SJSA1 (cell line): ENCODE measurements at places on chromosomes 5 and 9. TPM values are rescaled to one million over a fixed set of nuclear protein-coding genes. Genes with fewer than 3 reads are reported as not detected.
A peak's percentile ranks its signal among the peaks of the same experiment; 100 is the strongest.

DNA sequence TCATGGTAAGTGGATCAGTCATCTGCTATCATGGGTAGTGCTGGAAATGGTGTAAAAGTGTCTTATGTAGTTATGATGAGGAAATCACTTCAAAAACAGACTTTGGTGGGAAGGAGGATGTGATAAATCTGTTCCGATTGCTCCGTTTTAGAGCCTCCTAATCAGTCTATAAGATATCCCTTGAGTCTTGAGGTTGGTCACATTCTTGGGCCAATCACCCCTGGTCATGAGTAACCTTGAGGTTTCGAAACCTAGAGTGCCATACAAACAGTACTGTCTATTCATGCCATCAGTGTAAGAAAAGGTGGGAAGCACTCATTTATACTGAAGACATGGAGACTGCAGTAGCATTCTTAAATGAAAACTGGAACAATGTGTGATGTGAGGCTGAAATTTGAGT is 45.8 kb downstream of the LRRTM2 start:
- H3K27ac ChIP-seq: no peak overlapping the region
- DNase-seq: no peak
- peaks cover 9% of the 10 kb centered on the region; the same call in 1 of the 2 replicates for H3K4me1 ChIP-seq
- peaks cover 81% of the 10 kb centered on the region for H3K36me3 ChIP-seq
- no peak overlapping the region for H3K4me3 ChIP-seq

- DNase-seq: no peak
- H3K27ac ChIP-seq: no peak overlapping the region
- no peaks in the 10 kb centered on the region for H3K27me3 ChIP-seq
- no peaks in the 10 kb centered on the region for H3K4me1 ChIP-seq
- no peaks in the 10 kb centered on the region for H3K36me3 ChIP-seq
- no peak overlapping the region for H3K4me3 ChIP-seq
Observed at GRCh38 chr5:27091858-27092257, 53.5 kb upstream of the CDH9 start.

- H3K36me3 ChIP-seq: peaks cover 17% of the 10 kb centered on the region; the same call in 1 of the 2 replicates
- no peak for DNase-seq
- H3K4me3 ChIP-seq: no peak overlapping the region
Observed at GRCh38 chr5:140259500-140259899, 43.4 kb downstream of the PFDN1 start.

GRCh38 chr9:136093995-136094881 is 851 bp downstream of the NACC2 start:
- peak overlapping the region; percentile 72 for H3K4me3 ChIP-seq
- H3K27me3 ChIP-seq: no peaks in the 10 kb centered on the region
- DNase-seq: peak; percentile 71

- H3K27ac ChIP-seq: no peak overlapping the region
- H3K4me3 ChIP-seq: no peak overlapping the region
- no peaks in the 10 kb centered on the region for H3K27me3 ChIP-seq
- no peaks in the 10 kb centered on the region for H3K4me1 ChIP-seq
- no peaks in the 10 kb centered on the region for H3K36me3 ChIP-seq
Observed at GRCh38 chr5:179164331-179165311, 104.4 kb downstream of the ZNF354C start.

DNA sequence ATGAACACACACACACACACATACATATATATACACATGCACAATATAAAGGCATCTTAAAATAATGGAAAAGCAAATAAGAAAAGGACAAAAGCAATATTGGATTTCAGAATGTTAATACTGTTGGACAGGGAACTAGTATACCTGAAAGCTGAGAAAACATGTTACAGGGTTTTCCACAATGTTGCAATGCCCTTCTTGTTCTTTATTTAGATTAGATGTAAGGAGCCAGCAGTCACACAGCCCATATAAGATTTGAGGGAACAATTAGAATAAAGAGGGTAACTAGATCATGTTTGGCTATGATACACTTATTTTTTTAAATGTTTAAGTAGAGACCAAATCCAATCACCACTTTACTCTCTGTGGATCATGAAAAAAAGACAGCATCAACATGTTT is 61.7 kb downstream of the SH3TC2 start:
- DNase-seq: peak; percentile 26
- H3K4me3 ChIP-seq: no peak overlapping the region
- peak overlapping the region; percentile 85 for H3K27ac ChIP-seq
- no peaks in the 10 kb centered on the region for H3K36me3 ChIP-seq

- DNase-seq: no peak
- no peaks in the 10 kb centered on the region for H3K27me3 ChIP-seq
- H3K4me1 ChIP-seq: no peaks in the 10 kb centered on the region
- no peak overlapping the region for H3K27ac ChIP-seq
Observed at GRCh38 chr9:7286101-7286500, 513.5 kb downstream of the DMAC1 start.

DNA sequence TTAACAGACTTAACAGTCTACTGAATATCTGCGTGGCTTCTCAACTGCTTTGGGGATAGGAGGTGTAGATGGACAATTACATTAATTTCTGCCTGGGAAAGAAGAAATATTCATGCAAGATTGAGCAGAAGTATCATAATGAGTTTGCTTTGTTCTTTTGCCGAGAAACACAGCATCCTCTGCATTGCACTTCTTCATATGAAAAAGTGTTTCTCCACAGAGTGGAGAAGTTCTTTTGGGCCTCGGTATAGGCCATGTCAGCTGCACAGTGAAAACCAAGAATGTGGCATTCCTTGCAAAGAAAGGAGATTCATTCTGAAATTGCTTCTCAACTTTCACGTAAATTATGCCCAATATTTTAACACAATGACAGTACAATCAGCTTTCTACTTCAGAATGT is 17.6 kb upstream of the SNX2 start:
- no peak overlapping the region for H3K4me3 ChIP-seq
- no peak overlapping the region for H3K27ac ChIP-seq
- H3K4me1 ChIP-seq: peaks cover 22% of the 10 kb centered on the region
- H3K27me3 ChIP-seq: no peaks in the 10 kb centered on the region
- H3K36me3 ChIP-seq: no peaks in the 10 kb centered on the region

DNA sequence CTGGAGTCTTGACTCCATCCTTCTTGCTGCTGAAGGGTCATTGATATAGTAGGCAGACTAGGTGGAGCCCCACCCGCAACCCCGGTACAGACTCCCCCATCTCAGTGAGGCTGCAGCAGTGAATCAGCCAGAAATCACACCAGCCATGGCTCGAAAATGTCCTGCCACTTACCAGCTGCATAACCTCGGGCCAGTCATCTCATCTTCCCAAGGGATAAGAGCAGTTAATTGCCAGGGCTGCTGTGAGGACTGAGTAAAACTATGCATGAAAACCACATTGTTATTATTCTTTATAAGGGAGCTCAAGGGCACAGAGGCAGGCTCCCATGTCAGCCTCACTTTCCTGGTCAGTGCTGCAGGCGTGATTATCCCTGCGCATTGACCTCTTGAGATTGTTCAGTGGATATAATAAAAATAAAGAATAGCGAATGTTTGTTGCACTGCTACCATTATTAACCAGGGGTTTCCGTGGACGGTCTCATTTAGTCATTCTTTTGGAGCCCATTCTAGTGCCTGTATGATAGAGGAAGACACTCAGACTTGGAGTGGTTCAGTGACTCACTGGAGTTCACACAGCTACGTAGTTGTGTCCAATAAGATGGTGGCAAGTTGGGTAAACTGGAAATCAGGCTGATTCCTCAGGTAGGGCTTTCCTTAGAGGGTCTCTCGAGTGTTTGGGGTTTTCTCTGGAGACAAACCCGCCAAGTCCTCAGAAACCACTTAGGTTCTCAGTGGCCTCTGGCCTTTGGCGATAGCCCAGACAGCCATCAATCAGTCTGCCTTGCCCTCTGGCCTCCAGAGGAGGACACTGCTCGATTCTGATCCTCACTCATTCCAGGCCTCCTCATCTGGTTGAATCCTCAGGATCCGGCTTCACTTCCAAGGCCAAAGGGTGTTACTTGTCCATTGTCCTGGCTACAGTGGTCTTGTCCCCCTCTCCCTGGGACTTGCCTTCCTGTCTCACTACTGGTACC is 39.9 kb downstream of the COL15A1 start:
- peak overlapping the region; percentile 26; the same call in 1 of the 2 replicates for H3K27ac ChIP-seq
- H3K4me1 ChIP-seq: peaks cover 31% of the 10 kb centered on the region
- no peak overlapping the region for H3K4me3 ChIP-seq
- DNase-seq: peak; percentile 71
- no peaks in the 10 kb centered on the region for H3K27me3 ChIP-seq
- no peaks in the 10 kb centered on the region for H3K36me3 ChIP-seq

DNA sequence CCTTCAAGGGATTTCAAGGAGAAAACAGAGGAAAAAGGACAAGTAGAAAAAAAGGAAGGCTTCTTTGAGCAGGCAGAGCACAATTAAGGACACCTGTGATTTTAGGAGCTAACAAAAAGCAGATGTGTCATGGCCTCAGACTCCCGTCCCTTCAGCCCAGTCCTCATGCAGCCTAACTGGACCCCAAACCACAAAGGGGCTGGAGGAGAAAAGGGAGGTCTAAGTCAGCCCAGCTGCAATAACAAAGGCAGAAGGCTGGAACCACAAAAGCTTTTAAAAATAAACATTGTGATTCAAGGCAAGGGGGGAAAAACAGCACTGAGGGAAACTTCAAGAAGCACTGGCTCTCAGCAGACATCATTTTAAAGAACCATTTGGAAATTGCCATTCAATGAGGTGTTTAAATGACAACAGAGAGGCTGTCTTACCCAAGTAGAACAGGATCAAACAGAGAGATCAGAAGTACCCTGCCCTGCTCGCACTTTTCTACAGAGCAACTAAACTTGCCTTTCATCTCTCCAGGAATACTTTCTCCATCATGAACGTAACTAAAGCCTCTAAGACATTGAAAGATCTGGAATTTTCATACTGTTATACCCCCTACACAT is 89.3 kb downstream of the SEMA5A start:
- peak; percentile 86 for DNase-seq
- H3K4me1 ChIP-seq: peaks cover 37% of the 10 kb centered on the region
- no peak overlapping the region for H3K4me3 ChIP-seq
- H3K27me3 ChIP-seq: 0 out of 2 replicates have a peak, but pooled peaks cover 5% of the 10 kb centered on the region
- H3K27ac ChIP-seq: no peak overlapping the region
- no peaks in the 10 kb centered on the region for H3K36me3 ChIP-seq

- DNase-seq: no peak
- no peak overlapping the region for H3K4me3 ChIP-seq
- no peak overlapping the region for H3K27ac ChIP-seq
- no peaks in the 10 kb centered on the region for H3K27me3 ChIP-seq
Observed at GRCh38 chr9:131442351-131442750, 48.5 kb downstream of the PRRC2B start.

GRCh38 chr5:172065431-172066065 is 59.1 kb upstream of the FBXW11 start:
- H3K4me3 ChIP-seq: no peak overlapping the region
- no peak overlapping the region for H3K27ac ChIP-seq
- no peaks in the 10 kb centered on the region for H3K4me1 ChIP-seq
- H3K36me3 ChIP-seq: peaks cover 83% of the 10 kb centered on the region
- H3K27me3 ChIP-seq: no peaks in the 10 kb centered on the region
- DNase-seq: no peak

DNA sequence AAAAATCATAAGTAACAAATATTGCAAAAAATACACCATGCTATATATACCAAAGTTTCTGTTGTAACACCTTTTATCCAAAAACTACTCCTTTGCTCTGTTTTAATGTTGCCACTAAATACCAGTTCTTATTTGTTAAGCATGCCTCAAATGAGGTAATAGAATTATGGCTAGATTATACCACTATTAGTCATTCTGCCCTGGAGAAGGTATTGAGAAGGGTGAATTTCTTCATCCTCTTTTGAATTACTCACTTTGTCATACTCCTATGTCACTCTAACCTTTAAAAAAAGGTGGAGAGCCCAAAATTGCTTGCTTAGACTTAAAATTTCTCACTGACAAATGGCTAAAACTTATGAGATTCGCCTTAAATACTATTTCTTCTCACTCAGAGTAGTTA is 750.9 kb downstream of the MAT2B start:
- H3K27me3 ChIP-seq: no peaks in the 10 kb centered on the region
- no peak overlapping the region for H3K27ac ChIP-seq
- H3K4me1 ChIP-seq: no peaks in the 10 kb centered on the region
- H3K4me3 ChIP-seq: no peak overlapping the region

- no peaks in the 10 kb centered on the region for H3K4me1 ChIP-seq
- no peak for DNase-seq
- no peaks in the 10 kb centered on the region for H3K36me3 ChIP-seq
Observed at GRCh38 chr5:137481596-137481995, 17.5 kb downstream of the SPOCK1 start.

DNA sequence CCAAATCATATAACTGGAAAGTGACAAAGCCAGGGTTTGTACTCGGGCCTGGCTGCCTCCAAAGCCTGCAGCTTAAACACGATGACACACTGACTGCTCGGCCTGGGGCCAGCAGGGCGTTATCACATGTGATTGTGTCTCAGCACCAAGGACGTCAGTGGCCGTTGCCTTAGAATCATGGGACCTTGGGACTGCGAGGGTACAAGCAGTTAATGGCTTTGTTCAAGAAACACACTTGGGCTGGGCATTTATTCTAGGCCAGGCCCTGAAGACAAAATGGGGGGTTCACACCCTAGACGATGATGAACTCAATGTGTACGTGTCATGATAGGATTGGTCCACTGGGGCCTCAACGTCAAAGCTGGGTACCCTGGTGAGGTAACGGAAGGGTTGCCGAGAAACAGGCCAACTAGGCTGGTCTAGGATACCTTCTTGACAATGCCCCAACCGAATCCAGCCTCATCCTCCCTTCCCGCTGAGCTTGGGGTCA is 13.0 kb downstream of the SH3PXD2B start:
- no peak for DNase-seq
- no peak overlapping the region for H3K4me3 ChIP-seq
- H3K27me3 ChIP-seq: no peaks in the 10 kb centered on the region
- H3K4me1 ChIP-seq: peaks cover 31% of the 10 kb centered on the region

DNA sequence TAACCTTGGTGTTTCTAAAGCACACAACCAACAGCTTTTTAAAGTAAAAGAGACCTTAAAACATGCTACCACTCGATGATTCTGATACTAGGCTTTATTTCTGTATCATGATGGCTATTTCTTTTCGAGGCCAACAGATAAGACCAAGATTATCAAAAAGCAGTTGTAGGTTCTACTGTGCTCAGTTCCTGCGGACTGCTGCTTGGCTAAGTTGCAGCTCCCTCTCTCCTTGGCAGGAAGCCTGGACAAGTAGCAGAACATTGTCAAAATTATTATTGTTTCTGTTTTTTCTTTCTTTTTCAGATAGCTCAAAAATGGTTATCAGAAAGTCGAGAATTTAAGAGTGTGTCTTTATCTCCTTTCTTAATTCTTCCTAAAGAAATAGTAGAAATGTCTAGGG is 607.6 kb downstream of the PTPRD start:
- no peak overlapping the region for H3K27ac ChIP-seq
- H3K4me1 ChIP-seq: no peaks in the 10 kb centered on the region
- no peak for DNase-seq
- no peaks in the 10 kb centered on the region for H3K27me3 ChIP-seq
- no peaks in the 10 kb centered on the region for H3K36me3 ChIP-seq

The ZFR gene
- 59.8 and 83.5 TPM in 2 replicates for total RNA-seq

The CCL27 gene
- total RNA-seq: not detected in 2 replicates

The STK32A gene
- 0.05 TPM in 1 of 2 replicates, not detected in the other for total RNA-seq

The PHYKPL gene
- 16.1 and 19.3 TPM in 2 replicates for total RNA-seq

The GRM6 gene
- total RNA-seq: not detected in 2 replicates

The FAM200C gene
- total RNA-seq: 5.0 and 5.5 TPM in 2 replicates

The F2RL1 gene
- 0.41 and 1.2 TPM in 2 replicates for total RNA-seq

The GABRP gene
- total RNA-seq: not detected in 2 replicates

The OR1J2 gene
- total RNA-seq: not detected in 2 replicates

The FYB1 gene
- 0.34 and 0.68 TPM in 2 replicates for total RNA-seq
